ENCODE measurements at places on chromosomes 6 and 20.

DNA sequence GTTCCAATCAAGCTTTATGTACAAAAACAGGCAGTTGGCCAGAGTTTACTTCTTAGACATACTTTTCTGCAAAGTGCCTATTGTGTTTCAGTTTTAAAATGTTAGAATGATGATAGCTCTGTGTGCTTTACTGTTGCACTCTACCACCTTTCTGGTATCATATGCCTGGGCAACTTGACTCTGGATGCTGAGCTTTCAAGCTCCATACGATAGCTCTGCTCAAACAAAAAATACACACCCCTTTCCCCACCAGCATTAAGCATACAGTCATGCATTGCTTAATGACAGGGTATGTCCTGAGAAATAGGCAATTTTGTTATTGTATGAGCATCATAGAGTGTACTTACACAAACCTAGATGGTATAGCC is 123.1 kb downstream of the RCAN2 start:
- no peak for DNase-seq

DNA sequence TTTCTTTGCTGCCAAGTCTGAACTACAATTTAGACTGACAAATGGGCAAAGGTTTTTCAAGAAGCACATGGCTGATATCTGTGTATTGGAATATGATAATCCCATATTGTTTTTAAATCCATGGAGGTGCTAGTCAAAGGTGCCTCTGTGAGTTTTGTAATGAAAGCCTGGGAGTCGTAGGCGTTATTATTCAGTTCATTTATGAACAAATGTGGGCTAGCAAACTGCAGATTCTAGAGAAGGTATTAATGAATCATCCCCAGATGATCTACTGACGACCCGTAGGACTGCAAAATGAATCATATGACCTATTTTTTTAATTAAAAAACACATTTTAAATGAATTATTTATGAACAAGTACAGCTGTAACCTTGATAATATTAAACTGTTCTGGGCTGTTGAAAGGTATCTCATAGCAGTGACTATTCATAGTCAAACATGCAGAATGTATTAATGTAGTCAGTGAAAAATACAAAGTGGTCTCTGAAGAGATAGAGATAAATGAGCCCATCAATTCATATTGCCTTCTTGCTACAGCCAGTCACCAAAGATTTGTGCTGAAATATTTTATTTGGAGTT is 1317.8 kb upstream of the MAP3K7 start:
- no peak for DNase-seq

GRCh38 chr20:5730131-5730530 is 20.1 kb upstream of the SHLD1 start:
- DNase-seq, result no peak

DNA sequence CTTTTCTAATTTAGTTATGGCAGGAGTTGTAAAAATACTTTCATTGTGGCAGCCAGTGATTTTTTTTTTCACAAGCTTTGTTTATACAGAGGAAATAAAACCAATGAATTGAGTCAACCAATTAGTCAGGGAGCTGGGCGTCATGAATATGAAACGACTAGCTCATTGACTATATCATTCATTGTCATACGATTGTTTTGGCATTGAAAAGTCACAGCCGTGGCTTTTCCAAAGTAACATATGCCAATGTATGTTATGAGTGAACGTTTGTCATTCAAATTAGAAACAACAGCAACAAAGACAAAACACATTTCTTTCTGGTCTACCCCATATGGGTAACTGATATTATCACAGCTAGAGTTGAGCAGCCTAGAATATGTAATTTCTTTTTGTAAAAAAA is 810.6 kb downstream of the EPHA7 start:
- no peak for DNase-seq

GRCh38 chr6:53752856-53753255 is 41.9 kb upstream of the LRRC1 start:
- no peak for DNase-seq

DNA sequence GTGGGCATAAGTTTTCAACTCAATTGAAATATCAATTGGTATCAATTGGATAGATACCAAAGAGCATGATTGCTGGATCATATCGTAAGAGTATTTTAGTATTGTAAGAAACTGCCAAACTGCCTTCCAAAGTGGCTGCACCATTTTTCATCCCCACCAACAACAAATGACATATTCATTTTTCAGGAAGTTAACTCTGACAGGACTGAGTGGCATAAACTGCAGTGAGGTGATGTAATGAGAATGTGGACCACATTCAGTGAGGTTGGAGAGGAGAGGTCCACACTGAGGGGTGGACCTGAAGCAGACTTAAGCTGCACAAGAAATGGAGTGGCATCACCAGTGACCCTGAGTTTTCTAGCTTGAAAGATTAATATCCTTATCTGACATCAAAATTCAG is 11.6 kb upstream of the CALHM6 start:
- no peak for DNase-seq

GRCh38 chr6:149881860-149882259 is 16.1 kb downstream of the RAET1E start:
- DNase-seq, result no peak

GRCh38 chr6:90865513-90865912 is 278.6 kb upstream of the MAP3K7 start:
- no peak for DNase-seq
